Breast epithelium (tissue), 4 donors: ENCODE measurements at places on chromosomes 5 and 9. TPM values are rescaled to one million over a fixed set of nuclear protein-coding genes. Genes with fewer than 3 reads are reported as not detected.

DNA sequence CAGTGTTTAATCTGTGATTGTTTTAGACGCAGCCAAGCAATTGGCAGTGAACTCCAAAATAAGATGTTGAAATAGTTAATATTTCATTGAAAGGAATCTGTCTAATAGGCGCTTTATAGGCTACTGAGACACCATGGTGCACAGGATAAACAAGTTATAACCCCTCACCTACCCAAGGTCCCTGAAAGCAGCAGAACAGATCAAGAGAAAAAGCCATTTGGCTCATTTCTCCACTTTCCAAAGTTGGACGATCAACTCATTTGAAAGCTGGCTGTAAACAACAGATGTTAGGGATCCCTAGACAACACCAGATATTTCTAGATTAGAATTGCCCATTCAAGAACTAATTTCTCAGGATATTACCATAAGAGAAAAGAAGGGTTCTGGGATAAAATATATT lies 4.9 kb downstream of the PUM3 start:
- H3K27ac ChIP-seq, result peak overlapping the region; percentile 65
- H3K4me1 ChIP-seq, result no peaks in the 10 kb centered on the region
- no peak for DNase-seq
- no peak overlapping the region for H3K4me3 ChIP-seq

The CYSRT1 gene
- 0.32 TPM for total RNA-seq

- H3K36me3 ChIP-seq, result no peaks in the 10 kb centered on the region
- H3K27ac ChIP-seq, result no peak overlapping the region
- no peaks in the 10 kb centered on the region for H3K4me1 ChIP-seq
- DNase-seq, result no peak
- no peaks in the 10 kb centered on the region for H3K27me3 ChIP-seq
Measured at GRCh38 chr5:20369518-20369885, 381.5 kb upstream of the CDH18 start.

DNA sequence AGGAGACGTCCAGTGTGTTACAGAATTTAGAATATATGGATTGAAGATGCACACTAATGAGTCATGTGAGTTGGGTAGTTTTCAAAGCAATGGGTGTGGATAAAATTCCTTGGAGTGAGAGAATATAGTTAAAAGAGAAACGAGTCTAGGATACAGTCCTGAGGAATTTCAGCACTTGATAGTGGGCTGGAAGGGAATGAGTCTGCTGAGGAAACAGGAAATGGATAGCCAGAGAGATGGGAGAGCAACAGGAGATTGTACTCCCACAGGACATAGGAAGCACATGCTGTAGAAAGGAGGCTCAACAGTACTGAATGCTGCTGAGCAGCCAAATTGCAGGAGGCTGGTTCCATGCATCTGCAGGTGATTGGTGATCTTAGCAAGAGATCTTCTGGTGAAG lies 68.1 kb downstream of the FBN2 start:
- no peak overlapping the region for H3K4me3 ChIP-seq
- no peaks in the 10 kb centered on the region for H3K27me3 ChIP-seq
- no peak overlapping the region for H3K27ac ChIP-seq
- H3K36me3 ChIP-seq, result no peaks in the 10 kb centered on the region
- no peaks in the 10 kb centered on the region for H3K4me1 ChIP-seq
- DNase-seq, result no peak

The BSPRY gene
- total RNA-seq, result 1.1 TPM

The HNRNPA0 gene
- total RNA-seq, result 13.3 TPM

- no peaks in the 10 kb centered on the region for H3K36me3 ChIP-seq
- no peak overlapping the region for H3K27ac ChIP-seq
- H3K27me3 ChIP-seq, result no peaks in the 10 kb centered on the region
- DNase-seq, result no peak
Measured at GRCh38 chr9:24738421-24738961, 192.8 kb upstream of the IZUMO3 start.

- DNase-seq, result no peak
- no peak overlapping the region for H3K27ac ChIP-seq
- no peaks in the 10 kb centered on the region for H3K4me1 ChIP-seq
- H3K36me3 ChIP-seq, result no peaks in the 10 kb centered on the region
- no peak overlapping the region for H3K4me3 ChIP-seq
- H3K27me3 ChIP-seq, result no peaks in the 10 kb centered on the region
Measured at GRCh38 chr5:103480246-103480645, 82.3 kb downstream of the NUDT12 start.

GRCh38 chr5:107860044-107860443 lies 189.3 kb upstream of the EFNA5 start:
- no peak overlapping the region for H3K27ac ChIP-seq
- no peaks in the 10 kb centered on the region for H3K4me1 ChIP-seq
- H3K36me3 ChIP-seq, result no peaks in the 10 kb centered on the region
- no peak overlapping the region for H3K4me3 ChIP-seq

DNA sequence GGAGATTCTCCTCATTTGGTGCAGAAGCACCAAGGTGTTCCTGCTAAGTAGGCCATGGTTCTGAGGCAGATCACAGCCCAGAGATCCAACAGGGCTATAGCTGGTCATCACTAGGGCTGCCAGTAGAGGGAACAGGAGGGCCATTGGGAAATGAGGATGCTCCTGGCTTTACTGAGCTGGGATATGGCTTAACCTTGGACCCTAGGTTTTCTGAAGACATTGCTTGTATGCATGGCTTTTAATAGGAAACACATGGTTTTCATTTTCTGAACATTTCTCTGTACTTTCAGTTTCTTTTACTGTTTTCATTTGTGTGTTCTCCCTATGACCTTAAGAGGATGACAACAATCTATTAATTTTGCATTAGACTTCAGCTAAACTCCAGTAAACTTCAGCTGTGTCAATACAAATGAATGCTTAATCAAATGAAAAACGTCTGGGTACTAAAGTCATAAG lies at the start of gene IFNW1:
Gene IFNW1 (minus strand): TSS at position 406 of the 456 bp plus-strand sequence. CDS start 262 bp downstream, at position 144.
- H3K27me3 ChIP-seq, result no peaks in the 10 kb centered on the region
- H3K36me3 ChIP-seq, result no peaks in the 10 kb centered on the region
- no peak for DNase-seq
- no peak within 1 kb of the TSS for H3K27ac ChIP-seq
- no peak within 1 kb of the TSS for H3K4me3 ChIP-seq

DNA sequence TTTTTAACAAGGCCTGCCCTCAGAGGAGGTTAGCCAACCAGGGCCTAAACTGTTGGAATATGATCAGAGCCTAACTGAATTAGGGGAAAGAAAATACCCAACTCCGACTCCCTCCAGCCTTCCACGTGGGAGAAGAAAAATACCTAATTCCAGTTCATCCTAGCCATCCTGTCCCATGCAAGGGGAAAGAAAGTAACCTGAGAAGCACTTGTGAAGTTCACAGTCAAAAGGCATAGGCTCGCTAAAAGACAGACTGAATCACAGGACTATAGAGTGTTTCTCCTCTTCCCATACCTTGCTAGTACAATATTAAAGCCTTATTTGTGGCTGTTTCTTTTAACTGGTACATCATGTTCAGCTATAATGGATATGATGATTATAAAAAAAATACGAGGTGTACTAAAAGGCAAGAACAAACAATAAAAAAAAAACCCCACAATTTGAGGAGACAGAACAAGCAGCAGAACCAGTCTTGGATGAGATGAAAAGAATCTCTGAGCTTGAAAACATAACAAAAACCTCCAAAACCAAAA lies 18.0 kb upstream of the ATP10B start:
- DNase-seq, result no peak
- H3K4me3 ChIP-seq, result no peak overlapping the region
- H3K36me3 ChIP-seq, result no peaks in the 10 kb centered on the region
- no peak overlapping the region for H3K27ac ChIP-seq

GRCh38 chr9:22108581-22109370 lies 99.7 kb upstream of the CDKN2B start:
- no peak for DNase-seq
- H3K27ac ChIP-seq, result no peak overlapping the region
- H3K4me1 ChIP-seq, result no peaks in the 10 kb centered on the region
- H3K4me3 ChIP-seq, result no peak overlapping the region
- no peaks in the 10 kb centered on the region for H3K27me3 ChIP-seq
- H3K36me3 ChIP-seq, result no peaks in the 10 kb centered on the region

DNA sequence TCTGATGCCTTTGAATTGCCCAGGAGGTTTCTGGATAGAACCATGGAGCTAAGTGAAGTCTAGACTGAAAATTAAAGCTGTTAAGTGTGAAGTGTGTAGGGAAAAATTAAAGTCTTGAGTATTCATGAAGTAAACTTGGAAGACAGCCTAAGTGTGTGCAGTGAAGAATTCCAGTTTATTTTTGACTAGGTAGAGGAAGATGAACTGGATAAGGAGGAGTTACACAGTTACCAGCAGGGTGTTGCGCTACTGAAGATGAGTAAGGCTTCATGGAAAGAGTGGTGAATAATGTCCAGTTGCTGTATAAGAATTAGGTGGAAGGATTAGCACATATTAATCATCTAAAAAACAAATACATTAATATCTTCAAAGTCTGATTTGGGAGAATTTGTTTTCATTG lies 5.7 kb upstream of the CHD1 start:
- no peaks in the 10 kb centered on the region for H3K36me3 ChIP-seq
- DNase-seq, result no peak
- no peak overlapping the region for H3K4me3 ChIP-seq
- no peak overlapping the region for H3K27ac ChIP-seq

- H3K4me3 ChIP-seq, result no peak overlapping the region
- no peak for DNase-seq
- no peaks in the 10 kb centered on the region for H3K36me3 ChIP-seq
- H3K27me3 ChIP-seq, result no peaks in the 10 kb centered on the region
- H3K4me1 ChIP-seq, result no peaks in the 10 kb centered on the region
Measured at GRCh38 chr9:108283696-108284095, 572.1 kb downstream of the ACTL7B start.

The GABRA6 gene
- total RNA-seq, result not detected

The ANKRD18A gene
- not detected for total RNA-seq
